ENCODE measurements at places on chromosomes 2 and 18. TPM values are rescaled to one million over a fixed set of nuclear protein-coding genes. Genes with fewer than 3 reads are reported as not detected.

COL4A4 gene
- 0.51 TPM for total RNA-seq

TMEM200C gene
- 0.17 TPM for total RNA-seq

BMP10 gene
- not detected for total RNA-seq

GRHL1 gene
- total RNA-seq: 0.77 TPM

CSRNP3 gene
- total RNA-seq: 0.66 TPM

- no peak for DNase-seq
Measured at GRCh38 chr2:109295070-109295780, 166.2 kb downstream of the SH3RF3 start.

- DNase-seq: peak; percentile 66
Measured at GRCh38 chr2:230797515-230798495, 66.9 kb upstream of the ITM2C start.

DNA sequence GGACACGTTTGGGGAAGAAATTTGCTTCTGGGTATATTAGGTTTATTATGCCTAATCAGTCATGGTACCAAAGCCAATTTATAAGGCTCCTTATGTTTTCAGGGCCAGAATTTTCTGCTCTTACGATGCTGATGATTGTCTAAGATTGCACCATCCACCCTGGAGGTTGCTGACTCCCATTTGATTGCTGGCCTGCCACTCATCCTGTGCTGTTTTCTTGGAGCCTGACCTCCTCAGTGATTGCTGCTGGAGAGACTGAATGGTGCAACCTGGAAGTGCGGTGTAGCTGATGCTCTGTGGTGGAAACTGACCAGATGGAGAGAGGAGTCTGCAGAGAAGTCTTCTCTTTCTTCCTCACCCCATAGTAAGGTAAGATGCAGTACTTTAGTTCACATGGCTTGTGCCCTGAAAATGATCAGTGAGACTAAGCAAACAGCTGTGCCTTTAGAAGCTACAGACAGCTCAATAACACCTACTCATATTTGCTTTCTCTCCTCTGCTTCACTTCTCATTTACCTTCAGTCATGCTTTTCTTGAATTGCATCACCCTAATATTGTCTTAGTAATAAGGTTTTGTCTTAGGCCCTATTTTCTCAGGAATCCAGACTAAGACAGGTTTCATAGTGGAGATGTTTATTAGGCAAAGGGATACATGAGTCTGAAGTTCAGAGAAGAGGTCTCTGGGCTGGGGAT lies 17.4 kb downstream of the ZNF24 start:
- no peak for DNase-seq

GRCh38 chr18:6411382-6411781 lies 3.3 kb downstream of the L3MBTL4 start:
- no peak for DNase-seq

GRCh38 chr2:197992482-197993133 lies 188.2 kb downstream of the PLCL1 start:
- DNase-seq: no peak

DNA sequence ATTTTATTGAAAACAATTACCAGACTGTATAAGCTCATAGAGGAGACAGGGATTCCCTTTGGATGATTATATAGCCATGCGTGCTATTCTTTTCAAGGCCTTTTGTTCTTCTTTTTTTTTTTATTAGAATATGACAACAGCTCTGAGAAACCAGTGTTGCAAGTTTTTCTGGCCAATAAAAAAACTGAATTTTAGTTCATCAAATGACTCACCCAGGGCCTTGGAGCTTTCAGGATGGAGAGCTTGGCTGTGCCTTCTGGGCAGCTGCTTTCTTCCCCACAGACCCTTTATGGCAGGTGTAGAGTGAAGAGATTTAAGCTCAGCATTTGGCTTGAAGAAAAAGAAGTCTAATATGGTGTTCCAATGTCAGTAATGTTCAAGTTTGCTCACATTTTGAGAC lies 497.9 kb upstream of the FANCL start:
- DNase-seq: no peak

DNA sequence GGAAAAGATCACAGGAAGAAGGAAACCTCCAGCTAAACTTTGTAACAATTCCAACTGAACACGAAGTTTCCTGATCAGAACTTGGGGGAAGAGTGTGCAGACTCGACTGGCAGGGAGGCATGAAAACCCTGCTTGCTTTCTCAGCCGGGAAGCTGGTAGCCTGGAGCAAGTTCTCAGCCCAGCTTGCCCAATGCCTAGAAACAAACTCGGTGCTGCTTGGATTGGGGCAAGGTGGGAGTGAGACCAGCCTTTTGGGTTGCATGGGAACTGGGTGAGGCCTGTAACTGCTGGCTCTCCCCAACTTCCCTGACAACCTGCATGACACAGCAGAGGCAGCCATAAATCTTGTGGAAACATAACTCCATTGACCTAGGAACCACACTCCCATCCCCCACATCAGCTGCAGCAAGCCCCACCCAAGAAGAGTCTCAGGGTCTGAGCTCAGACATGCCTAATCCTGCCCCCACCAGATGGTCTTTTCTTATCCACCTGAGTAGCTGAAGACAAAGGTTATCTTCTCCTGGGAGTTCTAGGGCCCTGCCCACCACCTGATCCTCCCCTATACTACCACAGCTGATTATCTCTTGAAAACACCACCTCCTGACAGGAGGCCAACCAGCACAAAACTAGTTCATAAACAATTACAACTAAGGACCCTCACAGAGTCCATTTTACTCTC lies 1859.7 kb upstream of the CELF4 start:
- DNase-seq: no peak

DNA sequence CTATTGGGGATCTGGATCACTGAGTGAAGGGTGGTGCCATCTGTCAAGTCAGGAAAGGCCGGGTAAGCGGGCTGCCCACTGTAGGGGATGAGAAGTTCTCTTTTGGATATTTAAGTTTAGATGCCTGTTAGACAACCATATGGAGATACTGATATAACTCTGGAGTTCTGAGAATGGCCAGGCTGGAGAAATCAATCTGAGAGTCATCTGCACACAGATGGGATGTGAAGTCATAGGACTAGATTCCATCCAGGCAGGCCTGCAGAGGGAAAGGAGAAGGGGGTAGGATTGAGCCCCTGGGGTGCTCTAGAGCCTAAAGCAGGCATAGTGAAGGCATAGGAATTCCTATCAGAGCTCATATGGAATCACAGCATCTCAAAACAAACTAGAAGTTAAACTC lies 30.1 kb downstream of the SPRED2 start:
- DNase-seq: no peak

- DNase-seq: no peak
Measured at GRCh38 chr2:100765481-100765880, 54.5 kb upstream of the NPAS2 start.

DNA sequence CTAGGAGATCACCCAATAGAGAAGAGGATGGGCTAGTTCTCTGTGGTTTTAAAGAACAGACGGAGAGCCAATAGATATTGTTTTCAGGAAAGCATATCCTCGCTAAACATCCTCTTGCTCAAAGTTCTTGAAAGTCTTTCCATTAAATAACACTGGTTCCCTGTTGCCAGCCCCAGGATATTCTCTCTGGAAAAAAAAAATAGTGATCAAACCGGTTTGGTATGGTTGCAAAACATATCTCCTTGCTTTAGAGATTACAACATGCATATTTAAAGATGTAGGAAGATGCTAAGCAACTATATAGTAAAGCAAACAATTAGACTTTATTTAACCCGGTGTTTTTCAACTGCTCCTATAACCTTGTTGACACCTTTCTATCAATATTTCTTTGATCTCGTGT lies 211.4 kb downstream of the CMPK2 start:
- DNase-seq: no peak

- no peak for DNase-seq
Measured at GRCh38 chr2:80135001-80135400, 169.6 kb downstream of the LRRTM1 start.

DNA sequence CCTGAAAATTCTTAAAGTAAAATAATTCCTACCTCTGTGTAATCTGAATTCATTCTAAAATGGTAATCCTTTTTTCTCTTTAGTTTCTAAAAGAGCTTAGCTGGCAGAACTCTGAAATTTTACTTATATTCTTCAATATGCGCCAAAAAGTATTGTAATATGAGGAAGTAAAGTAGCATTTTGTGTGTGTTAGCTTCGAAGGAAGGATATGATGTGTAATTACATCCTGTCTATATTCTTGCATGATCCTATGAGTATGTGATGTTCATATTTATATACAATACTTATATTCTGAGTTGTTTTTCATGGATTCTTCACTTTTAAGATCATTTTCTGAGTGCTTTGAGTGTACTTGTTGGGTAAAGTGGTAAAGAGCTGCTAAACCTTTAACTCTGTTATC lies 402.9 kb upstream of the PKDCC start:
- no peak for DNase-seq

DNA sequence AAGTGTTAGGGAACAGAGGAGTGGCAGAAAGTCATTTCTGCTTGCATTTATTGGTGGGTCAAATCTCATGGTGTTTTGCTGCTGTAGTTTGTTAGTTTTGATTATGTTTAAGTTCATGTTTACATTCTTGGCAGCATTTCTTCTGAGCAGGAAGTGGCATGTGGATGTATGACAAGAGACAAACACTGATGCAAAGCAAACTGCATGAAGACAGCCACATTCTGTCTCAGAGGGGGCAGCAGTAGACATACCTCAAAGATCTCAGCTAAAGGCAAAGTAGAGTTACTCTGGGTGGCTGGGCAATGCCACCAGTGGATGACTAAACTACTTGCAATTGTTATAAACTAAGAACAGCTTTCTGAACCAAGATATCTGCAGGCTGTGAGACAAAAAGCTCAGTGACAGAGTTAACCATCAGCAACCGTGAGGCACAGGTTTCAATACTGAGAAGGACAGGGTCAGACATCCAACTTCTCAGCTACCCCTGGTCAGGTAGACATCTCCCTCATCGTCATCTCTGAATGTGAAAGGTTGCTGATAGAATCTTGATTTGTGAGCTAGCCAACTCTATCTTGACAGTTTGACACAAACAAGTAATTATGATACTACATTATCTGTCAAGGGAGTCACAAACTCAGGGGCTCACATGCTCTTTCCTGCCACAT lies 16.4 kb downstream of the GALNT3 start:
- DNase-seq: no peak

Data from fibroblast of lung (primary cell).